ENCODE measurements at places on chromosomes 7 and 10. TPM values are rescaled to one million over a fixed set of nuclear protein-coding genes. Genes with fewer than 3 reads are reported as not detected.

NOD1 gene
- 4.1 TPM for polyA plus RNA-seq

- DNase-seq: no peak
Measured at GRCh38 chr10:14366760-14367159, 36.0 kb upstream of the FRMD4A start.

GRCh38 chr10:45075216-45075615 is 74.5 kb downstream of the ZNF22 start:
- no peak for DNase-seq

GRCh38 chr7:81845744-81846241 is 75.9 kb upstream of the HGF start:
- DNase-seq: no peak

GRCh38 chr10:102414749-102415148 is 3.8 kb downstream of the PSD start:
- no peak for DNase-seq

PRSS37 gene
- polyA plus RNA-seq: not detected
